ENCODE measurements at places on chromosomes 7 and 10.

DNA sequence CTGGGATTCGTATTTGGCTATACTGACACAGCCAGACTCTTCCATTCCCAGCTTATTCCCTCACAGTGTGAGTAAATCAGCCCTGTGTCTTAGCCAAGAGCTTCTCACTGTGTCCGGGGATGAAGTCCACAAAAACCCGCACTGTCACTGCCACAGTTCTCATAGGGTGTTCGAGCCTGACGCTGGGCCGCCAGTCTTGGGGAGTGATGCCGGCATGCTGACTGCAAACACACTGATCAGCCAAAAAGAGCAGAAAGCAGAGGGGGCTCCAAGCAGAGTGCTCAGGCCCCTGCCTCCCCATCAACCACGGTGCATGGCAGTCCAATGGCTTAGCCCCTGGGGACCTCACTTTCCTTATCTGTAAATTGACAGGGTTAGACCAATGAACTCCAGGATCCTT is 36.7 kb downstream of the C10orf143 start:
- DNase-seq, result no peak

GRCh38 chr10:88908194-88908593 is 28.1 kb downstream of the STAMBPL1 start:
- DNase-seq, result no peak

GRCh38 chr7:353746-354325 is 63.9 kb downstream of the FOXL3 start:
- DNase-seq, result no peak

GRCh38 chr10:96044736-96045135 is 1.4 kb downstream of the CCNJ start:
- peak; percentile 35 for DNase-seq

GRCh38 chr7:128767475-128768110 is 8.0 kb downstream of the OPN1SW start:
- DNase-seq, result no peak

- peak; percentile 13 for DNase-seq
These were observed 249.1 kb upstream of the PITRM1 start for GRCh38 chr10:3421537-3422257.

DNA sequence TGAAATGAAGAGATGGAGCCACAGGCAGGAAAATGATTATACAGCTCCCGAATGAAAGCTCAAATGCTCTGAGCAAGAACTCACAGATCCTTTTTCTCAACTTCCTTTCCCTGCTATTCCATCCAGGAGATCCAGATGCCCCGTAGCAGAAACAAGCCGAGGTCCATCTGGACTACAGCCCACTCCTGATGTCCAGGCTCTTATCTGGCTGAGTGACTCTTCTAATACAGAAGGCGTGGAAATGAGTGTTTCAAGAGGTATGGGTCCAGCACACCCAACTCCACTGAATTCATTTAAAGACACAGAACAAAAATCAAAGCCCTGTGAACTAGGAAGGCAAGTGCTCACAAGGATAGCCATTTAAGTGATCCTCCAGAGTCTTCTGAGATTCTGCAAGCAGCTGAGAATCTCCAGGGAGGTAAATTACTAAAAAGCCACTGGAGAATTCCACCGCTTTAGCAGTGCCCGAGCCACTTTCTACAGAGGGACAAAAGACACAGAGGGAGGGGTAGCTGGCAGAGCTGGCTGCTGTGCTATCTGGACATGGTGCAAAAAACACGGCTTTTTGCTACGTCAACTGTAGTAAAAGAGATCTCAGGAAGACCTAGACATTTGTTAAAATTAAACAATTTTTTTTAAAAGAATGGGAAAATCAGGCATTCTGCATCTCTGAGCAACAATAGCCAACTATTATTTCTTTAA is 24.5 kb downstream of the FAM171A1 start:
- DNase-seq, result no peak

DNA sequence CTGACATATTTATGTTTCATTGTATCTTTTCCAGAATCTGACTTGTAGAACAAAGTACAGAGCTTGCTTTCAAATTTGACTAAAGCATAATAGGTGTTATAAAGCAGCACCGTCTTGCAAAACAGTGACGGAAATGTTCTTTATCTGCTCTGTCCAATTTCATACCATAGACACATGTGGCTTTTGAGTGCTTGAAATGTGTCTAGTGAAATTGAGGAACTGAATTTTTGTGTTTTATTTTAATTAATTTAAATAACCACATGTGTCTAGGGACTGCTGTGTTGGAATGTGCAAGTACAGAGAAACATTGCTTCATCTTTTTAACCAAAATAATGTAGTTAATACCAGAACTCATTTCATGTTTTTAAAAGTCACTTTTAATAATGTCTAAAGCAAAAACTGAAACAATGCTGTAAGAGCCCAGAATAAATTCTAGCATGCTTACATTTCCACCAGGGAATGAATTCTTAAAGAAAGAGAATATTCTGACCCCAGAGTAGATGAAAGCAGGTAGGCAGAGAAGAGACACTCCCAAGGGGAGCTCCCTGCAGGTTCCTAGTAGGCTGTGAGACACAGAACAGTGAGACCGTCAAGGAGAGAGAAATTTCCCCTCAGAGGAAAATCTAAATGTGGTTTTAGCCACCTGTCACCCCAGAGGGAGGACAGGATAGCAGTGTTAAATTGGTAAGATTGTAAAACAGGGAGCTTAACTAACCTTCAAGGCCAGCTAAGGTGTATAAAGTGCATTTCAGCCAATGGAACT is 175.3 kb upstream of the KMT2E start:
- no peak for DNase-seq

DNA sequence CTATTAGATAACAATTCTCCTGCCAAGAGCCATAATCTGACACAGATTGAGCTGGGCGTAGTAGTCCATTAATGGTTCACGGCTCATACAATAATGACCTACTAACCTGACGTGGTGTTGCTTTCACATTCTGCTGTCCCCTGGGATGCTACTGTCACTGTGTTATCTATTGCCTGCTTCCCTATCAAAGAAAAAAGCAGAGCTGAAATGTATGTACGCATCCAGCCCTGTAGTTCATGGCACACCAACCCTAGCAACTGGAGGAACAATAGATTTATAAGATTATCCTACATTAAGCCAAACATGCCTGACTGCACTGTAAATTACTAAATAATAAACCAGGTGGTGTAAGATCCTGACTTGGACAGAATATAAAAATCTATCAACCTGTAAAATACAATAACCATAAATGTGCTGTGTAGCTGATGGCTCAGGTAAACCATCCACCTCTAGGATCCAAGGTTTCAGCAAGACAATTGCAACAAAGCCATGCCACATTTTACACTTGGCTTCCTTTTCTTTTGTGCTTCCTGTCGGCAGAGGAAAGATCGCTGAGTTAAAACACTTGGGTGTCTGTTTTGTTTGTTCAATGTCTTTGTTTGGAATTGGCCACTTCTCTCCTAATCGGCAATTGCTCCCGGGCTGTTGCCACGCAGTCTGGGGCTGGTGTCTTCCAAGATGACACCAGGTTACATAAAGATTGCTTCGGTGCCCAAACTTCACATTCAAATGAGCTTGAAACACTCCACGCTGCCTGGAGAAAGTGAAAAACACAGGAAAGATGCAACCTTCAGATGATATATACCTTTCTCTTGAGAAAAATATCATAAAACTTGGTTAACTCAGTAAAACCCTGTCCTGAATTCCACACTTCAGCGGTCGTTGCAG is 143.9 kb upstream of the MGMT start:
- no peak for DNase-seq

DNA sequence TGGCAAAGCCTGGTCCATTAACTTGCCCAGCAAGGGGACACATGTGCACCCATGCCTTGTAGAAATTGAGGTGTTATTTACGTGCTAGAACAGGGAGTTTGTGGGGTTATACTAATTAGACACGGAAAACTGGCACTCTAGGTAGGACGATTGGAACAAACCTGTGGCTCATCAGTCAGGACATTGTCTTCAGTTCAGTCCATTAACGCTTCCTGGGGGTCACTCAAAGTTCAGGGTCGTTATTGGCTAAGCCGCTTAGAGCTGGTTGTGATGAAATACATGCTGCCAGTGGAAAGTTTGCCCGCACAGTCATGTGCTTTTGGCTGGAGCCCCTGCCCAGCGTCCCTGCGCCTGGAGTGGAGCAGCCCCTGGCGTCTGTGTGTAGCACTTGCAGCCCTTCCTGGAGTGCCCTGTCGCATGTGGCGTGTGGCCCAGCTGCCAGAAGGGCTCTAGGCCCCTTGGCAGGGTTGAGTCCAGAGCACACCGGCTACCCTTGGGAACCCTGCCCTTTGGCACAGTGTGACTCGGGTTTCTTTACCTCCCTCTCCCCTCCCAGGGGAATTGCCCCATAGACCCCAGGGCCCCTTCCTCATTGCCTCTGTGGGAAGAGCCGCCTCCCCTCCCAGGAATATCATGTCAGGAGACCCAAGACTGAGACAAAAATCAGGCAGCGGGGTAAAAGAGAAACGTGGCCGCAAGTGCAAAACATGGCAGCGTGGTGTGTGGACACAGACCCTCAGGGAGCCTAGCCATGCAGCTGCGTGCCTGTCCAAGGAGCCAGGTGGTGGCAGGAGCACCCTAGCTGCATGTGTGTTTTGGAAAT is 9.8 kb downstream of the ZNF775 start:
- peak; percentile 30 for DNase-seq

GRCh38 chr10:130389906-130390305 is 253.7 kb downstream of the GLRX3 start:
- DNase-seq, result no peak

GRCh38 chr10:100009793-100010676 is at the start of gene DNMBP:
Gene DNMBP (minus strand): TSS chr10:100009947. CDS start chr10:99972124, 37,823 bp downstream.
- DNase-seq, result peak; percentile 93

DNA sequence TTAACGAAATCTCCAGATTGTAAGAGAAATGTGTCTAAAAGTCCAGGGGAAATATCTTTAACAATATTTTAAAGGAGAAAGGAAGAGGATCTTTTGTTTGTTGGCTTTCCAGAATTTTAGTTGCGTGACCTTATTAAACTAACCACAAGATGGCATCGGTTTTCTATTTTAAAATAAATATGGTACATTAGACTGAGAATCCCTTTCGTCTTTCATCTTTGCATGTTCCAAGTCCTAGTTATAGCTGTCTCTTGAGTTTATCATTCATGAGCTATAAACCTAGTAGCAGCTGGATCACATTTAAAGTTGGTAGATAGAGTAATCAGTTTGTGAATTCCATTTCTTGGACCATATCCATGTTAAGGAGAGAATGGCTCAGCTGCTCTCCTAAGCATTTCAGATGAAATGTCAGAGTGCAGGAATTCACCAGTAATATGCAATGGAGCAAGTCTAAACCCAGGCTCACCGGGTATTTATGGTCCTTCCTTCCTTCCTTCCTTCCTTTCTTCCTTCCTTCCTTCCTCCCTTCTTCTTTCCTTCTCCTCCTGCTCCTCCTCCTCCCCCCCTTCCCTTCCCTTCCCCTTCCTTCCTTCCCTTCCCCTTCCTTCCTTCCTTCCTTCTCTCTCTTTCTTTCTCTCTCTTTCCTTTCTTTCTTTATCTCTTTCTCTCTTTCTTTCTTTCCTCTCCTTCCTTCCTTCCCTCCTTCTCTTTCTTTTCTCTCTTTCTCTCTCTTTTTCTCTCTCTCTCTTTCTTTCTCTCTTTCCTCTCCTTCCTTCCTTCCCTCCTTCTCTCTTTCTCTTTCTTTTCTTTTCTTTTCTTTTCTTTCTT is 57.8 kb upstream of the RAB18 start:
- DNase-seq, result peak; percentile 72

DNA sequence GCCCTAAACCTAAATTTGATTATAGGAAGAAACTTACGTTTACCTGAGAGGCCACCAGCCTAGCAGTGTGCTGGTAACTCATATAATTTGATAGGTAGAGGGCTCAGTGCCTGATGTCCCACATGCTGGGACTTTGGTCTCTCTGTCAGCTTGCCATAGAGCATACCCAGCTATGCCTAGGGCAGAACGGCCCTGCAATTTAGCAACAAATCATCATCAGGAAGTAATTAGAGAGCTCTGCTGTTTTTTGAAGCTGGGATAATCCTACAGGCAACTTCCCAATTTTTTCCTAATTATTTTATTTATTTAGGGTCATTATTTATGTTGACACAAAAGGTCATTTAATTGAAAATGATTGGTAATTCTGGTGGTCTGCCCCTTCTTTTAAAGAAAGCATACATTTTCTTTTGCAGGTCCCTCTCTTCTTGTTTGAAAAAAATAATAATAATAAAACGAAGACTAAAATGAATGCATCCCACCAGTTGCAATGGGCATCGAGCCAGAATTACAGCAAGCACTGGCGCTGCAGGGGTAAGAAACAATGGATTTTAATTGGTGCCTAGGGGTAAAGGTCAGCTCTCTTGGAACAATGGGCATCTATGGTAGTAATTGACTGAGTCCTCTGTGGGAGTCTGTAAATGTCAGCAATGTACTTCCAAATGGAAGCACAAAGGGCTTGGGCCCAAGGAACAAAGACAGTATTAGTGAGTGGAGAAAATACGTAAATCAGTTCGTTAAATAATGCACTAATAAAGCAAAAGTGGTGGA is 348.0 kb downstream of the SORCS1 start:
- no peak for DNase-seq

DNA sequence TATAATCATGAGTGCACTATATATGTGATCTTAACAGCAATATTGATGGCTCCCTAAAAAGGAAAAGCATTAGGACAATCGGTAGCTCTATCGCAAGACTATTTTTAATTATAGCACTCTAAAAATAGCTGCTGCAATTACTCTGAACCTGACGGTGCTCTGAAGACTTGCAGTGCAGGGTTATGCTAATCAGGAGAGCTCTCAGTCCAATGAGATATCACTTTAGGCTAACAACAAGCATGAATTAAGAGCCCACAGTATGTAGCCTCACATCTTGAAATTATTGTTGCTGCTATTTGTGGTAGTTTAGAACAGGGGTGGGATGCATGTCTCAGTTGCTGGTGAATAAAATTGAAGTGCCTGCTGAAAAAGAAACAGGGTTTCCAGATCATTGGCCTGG is 515.8 kb upstream of the AKR1E2 start:
- no peak for DNase-seq

GRCh38 chr7:151114151-151115090 is 28.1 kb downstream of the AGAP3 start:
- no peak for DNase-seq

DNA sequence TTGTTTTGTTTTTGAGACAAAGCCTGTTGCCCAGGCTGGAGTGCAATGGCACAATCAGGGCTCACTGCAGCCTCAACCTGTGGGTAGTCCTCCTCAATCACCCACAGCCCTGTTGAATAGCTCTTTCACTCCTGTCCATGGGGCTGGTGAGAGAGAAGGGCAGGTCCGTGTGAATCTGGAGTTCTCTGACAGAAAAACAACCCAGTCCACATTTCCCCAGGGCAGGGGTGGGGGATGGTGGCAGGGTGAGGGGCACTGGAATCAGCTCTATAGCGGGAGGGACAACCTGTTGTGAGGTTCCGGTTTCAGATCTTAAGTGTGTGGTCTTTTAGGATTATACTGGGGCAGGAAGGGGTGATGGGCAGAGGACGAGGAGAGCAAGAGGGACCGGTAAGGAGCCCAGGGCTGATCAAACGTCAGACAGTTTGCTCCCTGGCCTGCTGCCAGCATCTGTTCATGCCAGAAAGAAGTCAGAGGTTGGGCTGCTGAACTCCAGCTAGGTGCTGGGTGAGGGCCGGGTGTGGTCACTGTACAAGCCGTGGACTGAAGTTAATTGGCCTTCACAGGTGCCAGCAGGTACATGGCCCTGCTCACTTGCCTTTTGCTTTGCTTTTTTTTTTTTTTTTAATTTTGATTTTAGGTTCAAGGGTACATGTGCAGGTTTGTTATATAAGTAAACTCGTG is 33.2 kb upstream of the MKRN1 start:
- peak; percentile 94 for DNase-seq

GRCh38 chr10:42491001-42491592 is 147.3 kb downstream of the ZNF33B start:
- DNase-seq, result no peak

Measured in DMS53 (cell line).